CMK (cell line): ENCODE measurements at places on chromosomes 2 and 18.

GRCh38 chr18:31720867-31721266 is 36.5 kb upstream of the B4GALT6 start:
- DNase-seq = no peak

GRCh38 chr18:3279201-3280185 is 17.6 kb downstream of the MYL12B start:
- DNase-seq = no peak

DNA sequence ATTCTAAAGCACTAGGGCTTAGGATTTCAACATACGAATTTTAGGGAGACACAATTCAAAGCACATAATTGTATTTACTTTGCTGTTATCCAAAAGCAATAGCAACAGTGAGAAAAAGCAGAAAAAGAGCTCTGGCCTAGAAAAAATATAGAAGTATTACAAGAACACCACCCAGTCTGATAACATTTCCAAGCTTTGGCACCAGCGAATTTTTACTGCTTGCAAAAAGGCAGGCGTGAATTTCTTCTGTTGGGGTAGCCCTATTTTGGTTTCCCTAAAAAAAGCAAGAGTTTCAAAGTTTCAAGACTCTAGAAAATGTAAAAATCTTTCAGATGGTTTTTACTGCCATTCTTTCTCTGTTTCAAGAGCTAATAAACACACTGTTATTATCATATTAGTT is 292.7 kb downstream of the DPP10 start:
- no peak for DNase-seq

GRCh38 chr2:232927032-232927792 is 57.1 kb downstream of the SNORC start:
- DNase-seq = no peak

- DNase-seq = no peak
These were observed 56.4 kb upstream of the CCDC141 start for GRCh38 chr2:179106342-179106675.

GRCh38 chr2:24304631-24305030 is 55.7 kb downstream of the ITSN2 start:
- no peak for DNase-seq

GRCh38 chr2:196475611-196476010 is 163.9 kb upstream of the CCDC150 start:
- DNase-seq = no peak

DNA sequence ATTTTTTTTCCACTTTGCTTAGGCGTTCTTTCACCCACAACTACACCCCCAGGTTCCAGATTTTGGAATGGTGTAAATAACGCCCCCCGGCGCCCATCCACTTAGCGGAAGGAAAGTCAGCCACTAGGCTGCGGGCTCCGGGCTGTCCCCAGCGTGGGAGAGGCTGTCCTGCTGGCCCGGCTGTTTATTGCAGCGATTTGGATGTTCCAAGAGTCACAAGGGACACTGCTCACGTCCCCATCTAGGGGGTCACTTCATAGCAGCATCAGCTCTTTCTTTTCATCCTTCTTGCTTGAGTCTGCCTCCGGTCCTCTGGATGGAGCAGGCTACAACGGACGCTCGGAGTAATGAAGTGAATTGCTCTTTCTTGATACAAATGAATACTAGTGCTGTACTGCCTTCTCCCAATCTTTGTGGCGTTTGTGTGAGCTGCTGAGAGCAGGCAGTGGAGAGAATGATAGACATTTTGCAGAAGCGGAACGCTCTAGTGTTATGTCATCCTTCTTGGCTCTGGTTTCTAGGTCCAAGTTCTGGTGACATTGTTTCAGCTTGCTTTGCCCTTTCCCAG is 50.7 kb upstream of the PAIP2B start:
- peak; percentile 55 for DNase-seq

- DNase-seq = peak; percentile 38
These were observed 17.3 kb upstream of the CYS1 start for GRCh38 chr2:10097352-10098148.

DNA sequence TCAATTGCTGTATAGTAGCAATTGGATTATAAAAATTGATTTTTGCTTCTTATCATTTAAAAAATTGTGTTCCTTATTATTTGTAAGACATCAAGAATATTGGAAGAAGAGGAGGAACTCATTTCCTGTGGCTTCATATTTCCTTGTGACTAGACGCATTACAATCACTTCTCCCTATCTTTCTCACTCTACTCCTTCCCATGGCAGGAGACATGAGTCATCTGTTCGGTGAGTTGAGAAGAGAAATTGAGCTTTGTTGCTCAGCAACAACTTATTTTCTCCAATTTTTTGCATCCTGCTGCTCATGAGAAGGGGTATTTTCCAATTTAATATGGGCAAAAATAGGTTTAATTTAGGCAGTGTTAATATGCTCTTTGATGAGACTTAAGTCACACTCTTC is 1783.9 kb downstream of the SUCLG1 start:
- peak; percentile 2 for DNase-seq
